Activated CD4-positive, alpha-beta T cell treated with anti-CD3 and anti-CD28 coated beads, Interleukin-2, Interleukin-6, amounts not matched to agents 100 ng/mL and 50 ng/mL, durations not matched to agents 16 hours and 8 hours (primary cell): ENCODE measurements at places on chromosomes 3 and 15.

- DNase-seq, result no peak
Measured at GRCh38 chr3:152054315-152054714, 180.9 kb downstream of the SUCNR1 start.

GRCh38 chr3:48696156-48696555, 10.4 kb upstream of the NCKIPSD start:
- DNase-seq, result no peak

- DNase-seq, result no peak
Measured at GRCh38 chr3:87501076-87501475, 224.7 kb upstream of the POU1F1 start.

- DNase-seq, result peak; percentile 69
Measured at GRCh38 chr3:14425581-14426304, 23.3 kb downstream of the SLC6A6 start.

DNA sequence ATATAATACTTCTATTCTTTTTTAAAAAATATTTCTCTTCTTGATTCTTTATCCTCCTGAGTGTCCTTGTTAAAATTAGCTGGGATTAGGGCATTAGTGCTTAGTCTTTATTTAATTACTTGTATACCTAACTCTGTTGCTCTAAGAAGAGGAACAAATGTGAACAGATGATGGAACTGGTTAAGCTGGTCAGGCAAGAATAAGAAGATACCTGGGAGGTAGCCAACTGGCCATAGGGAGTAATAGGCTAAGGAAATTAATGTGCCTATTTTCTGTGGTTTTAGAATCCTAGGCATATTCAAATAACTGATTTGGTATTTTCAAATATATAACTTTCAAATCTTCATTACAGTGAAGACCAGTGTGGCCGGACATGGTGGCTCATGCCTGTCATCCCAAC, 54.4 kb downstream of the EIF3J start:
- DNase-seq, result no peak

DNA sequence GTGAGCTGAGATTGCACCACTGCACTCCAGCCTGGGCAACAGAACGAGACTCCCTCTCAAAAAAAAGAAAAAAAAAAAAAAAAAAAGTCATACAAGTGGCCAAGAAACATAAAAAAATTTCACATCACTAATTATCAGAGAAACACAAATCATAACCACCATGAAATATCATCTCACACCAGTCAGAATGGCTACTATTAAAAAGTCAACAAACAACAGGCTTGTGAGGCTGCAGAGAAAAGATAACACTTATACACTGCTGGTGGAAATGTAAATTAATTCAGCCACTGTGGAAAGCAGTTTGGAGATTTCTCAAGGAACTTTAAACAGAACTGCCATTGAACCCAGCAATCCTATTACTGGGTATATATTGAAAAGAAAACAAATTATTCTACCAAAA, 291.1 kb upstream of the MCTP2 start:
- DNase-seq, result no peak

GRCh38 chr15:39936187-39936586, 2.3 kb downstream of the EIF2AK4 start:
- DNase-seq, result no peak

GRCh38 chr3:71732637-71733036, 7.4 kb upstream of the EIF4E3 start:
- no peak for DNase-seq

GRCh38 chr3:172082269-172082668, 42.9 kb downstream of the FNDC3B start:
- DNase-seq, result no peak

- no peak for DNase-seq
Measured at GRCh38 chr15:99404454-99404853, 153.2 kb downstream of the LRRC28 start.

- no peak for DNase-seq
Measured at GRCh38 chr3:9767418-9767817, 2.3 kb downstream of the CAMK1 start.

- no peak for DNase-seq
Measured at GRCh38 chr3:140298569-140299070, 363.6 kb downstream of the CLSTN2 start.

- no peak for DNase-seq
Measured at GRCh38 chr3:44414517-44415090, 62.9 kb downstream of the ZNF445 start.

DNA sequence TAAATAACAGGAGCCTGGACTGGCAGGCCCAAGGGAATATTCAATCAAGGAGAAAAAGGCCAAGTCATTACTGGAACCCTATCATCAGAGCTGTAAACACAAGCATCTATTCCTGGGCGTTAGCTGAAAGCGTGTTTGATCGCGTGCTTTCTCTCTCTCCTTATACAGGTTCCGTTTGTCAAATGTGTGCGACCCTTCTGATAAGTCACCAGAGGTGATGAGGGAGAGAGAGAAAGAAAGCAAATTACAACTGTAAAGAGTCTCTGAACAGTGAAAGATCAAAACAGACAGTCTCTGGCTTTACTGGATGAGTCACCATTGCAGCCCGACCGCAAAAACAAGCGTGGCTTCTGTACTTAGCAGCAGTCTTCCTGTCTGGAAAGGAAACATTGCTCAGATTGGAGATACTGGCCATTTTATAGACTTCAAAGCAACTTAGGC, 39.5 kb upstream of the TPRG1 start:
- DNase-seq, result peak; percentile 91

DNA sequence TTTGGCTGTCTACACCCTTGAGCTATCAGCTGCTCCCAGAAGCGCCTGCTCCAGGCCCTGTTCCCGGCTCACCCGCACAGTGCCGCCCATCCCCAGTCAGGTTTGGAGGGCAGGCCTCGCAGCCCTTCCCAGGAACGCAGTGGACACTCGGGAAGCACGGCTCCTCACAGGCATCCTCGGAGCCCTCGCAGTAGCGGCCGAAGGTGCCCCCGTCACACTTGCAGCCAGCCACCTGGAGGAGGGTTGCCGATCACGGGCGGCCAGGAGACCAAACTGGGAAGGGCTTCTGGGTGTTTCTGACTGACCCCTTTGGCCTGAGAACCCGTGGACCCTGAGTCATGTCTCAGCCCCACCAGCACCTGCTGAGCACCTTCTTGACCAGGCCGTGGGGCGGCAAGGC, 33.4 kb downstream of the MUC20 start:
- no peak for DNase-seq

DNA sequence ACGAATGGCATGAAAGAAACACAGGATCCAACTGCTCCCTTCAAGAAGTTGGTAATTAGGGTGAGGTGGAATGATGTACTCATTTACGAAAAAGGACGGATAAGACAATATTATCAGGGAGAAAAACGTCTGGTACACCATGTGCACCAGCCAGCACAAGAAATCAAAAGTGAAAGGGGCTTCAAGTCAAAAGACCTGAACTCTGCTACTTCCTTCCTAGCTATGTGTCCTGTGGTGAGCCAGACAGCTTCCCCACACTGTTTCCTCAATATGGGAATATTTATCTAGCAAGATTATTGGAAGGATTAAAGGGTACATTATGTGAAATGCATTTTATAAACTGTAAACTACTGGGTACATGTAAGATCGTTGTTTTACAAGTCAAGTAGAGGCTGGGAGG, 33.9 kb downstream of the RAB27A start:
- no peak for DNase-seq

DNA sequence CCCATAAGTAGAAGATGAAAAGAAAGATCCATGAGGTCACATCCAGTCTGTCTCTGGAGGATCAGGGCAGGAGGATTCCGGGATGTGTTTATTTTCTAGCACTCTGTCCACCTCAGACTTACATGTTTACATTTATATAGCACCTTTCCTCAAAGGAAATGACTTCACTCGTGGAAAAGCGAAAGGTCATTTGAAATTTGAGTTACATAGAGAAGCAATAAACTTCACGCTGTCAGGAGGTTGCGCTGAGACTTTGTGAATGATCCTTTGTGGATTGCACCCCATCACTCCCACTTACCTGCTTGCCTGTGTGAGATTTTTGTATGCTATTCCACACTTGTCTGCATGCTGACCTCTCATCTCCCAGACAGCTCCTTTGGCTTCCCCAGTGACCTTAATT, 540.5 kb downstream of the AGBL1 start:
- DNase-seq, result no peak
